ENCODE measurements at places on chromosomes 1 and 21.

GRCh38 chr1:203034422-203035110 lies 8.3 kb downstream of the PPFIA4 start:
- no peak for DNase-seq

DNA sequence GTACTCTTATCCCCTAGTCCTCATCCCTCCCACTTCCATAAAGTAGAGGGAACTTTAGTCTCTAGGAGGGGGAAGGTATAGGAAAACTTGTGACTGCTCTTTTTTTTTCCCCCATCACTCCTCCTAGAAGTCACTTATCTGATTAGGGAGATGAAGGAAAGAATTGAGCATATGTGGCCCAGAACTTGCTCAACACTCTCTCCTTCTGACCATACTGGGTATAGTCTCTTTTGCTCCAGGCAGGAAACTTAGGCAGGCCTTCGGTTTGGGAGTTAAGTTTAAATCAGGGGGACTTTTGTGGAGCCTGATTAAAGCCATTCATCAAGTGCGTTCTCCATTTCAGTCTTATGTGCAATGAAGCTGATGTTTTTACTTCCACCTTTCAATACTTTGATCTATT lies 5.8 kb downstream of the UBE2U start:
- DNase-seq: no peak

DNA sequence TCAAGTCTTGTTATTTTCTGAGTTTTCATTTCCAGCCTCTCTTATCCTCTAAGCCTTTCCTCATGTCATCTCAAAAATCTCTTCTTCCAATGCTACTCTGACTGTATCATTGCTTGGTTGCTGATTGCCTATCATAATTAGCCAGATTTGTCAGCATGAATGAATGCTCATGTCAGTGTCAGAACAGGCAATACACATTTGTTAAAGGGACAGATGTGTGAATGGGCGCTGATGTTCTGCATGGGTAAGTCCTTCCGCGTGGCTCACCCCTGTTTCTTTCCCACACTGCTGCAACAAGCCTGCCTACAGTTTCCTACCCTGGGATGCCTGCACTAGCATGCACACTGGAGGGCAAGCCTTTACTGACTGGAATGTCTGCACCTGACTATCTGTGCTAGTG lies 100.6 kb downstream of the RHOU start:
- DNase-seq: no peak

- DNase-seq: no peak
These were observed 9.5 kb downstream of the FCER1A start for GRCh38 chr1:159311679-159312078.

DNA sequence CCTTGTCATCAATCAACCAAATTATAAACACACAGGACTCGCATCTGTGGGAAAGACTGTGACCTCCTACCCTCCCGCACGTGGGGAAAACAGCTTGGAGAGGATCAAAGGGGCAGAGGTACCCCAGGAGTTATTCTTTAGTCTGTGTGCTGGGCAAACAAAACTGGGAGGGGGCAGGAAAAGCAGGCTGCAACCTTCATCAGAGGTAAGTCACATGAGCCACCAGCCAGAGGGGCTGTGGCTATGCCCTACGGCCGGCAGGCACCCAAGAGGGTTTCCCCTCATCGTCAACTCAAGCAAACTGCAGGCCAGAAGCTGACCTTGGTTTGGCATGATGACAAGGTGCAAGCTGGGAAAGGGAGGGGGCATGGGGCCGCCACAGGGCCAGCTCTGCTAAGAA lies 12.5 kb downstream of the SMIM12 start:
- DNase-seq: no peak

DNA sequence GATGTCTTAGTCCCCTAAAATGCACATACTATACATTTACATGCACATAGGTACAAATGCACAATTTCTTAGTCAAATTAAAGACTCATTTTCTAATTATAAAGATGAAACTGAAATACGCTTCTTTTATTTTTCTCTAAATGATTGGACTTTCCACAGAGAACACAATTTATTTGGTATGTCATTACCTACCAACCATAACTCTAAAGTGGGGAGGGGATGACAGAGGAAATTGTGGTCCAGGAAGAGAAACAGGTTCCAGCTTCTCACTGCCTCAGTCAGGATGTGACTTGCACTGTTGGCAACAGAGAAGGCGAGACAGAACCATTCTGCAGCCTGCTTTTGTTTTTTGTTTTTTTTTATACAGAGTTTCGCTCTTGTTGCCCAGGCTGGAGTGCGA lies 1189.2 kb downstream of the PLA2G4A start:
- DNase-seq: no peak

DNA sequence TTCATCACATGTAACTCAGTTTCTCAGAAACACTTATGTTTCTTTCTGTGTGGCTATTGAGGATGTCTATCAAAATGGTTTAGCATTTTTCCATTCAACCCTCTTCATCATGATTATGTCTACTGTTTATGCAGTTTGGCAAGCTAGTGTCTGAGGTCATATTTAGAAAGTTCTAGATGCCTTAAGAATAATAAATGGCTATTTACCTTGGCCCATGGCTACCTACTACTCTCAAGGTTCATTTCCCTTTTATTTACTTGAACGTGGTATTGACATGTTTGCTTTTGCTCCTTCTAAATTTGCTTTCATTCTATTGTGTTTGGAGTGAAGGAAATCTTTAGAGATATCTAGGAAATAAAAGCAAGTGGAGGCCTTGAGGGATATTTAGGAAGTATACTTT lies 193.7 kb upstream of the OLFM3 start:
- no peak for DNase-seq

DNA sequence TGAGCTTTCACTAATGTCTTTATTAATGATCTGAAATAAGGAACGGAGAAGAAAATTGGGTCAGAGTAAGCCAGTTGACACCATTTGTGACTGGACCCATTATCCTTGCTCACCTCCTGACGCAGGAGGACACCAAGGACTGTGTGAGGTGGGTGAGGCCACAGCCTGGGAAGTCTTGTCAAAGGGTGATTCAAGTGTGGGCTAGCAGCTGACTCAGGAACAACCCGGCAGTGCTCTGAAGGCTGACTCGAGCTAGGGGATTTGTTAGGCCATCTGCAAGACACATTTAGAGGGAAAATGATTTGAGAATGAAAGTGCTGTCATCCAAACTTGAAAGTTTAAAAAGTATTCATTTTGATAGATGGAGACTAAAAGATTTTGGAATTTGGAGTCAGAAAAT lies 21.2 kb downstream of the PRRX1 start:
- DNase-seq: peak; percentile 62

GRCh38 chr1:236149696-236150228 lies 7.4 kb downstream of the GPR137B start:
- DNase-seq: no peak

DNA sequence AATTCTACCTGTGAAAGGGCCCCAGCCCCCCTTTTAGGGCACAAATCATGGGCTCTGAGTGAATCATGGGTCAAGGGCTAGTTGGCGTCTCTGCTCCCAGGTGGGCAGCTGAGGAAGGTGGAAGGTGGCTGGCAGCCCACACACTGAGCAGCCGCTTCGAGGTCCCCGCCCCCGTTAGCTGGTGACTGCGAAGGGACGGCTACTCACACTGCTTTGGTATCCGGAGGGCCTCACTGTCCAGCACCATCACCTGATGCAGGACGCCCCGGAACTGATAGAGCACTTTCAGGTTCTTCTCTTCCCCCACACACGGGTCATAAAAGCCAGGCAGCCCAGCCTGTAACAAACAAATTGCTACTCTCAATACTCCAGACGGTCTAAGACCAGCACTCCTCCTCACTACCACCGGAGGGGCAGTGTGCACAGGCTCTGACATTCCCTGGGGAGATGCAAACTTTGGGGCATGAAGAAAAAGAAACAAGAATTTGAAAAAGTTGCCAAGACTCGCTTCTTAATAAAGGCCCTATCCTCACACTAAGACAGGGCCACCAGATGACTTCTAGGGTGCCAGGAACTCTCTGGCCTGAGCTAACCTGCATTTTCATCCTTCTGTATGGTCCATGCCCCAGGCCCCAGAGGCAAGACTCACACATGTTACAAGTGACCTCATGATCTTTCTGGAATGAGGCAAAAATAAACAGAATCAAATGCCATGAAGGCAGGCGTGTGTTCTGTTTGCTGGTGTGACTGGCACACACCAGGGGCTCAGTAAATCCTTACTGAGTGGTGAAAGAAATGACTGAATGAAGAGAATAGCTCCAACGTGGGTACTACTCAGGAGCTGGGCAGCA lies 11.5 kb downstream of the THAP3 start:
- DNase-seq: no peak

DNA sequence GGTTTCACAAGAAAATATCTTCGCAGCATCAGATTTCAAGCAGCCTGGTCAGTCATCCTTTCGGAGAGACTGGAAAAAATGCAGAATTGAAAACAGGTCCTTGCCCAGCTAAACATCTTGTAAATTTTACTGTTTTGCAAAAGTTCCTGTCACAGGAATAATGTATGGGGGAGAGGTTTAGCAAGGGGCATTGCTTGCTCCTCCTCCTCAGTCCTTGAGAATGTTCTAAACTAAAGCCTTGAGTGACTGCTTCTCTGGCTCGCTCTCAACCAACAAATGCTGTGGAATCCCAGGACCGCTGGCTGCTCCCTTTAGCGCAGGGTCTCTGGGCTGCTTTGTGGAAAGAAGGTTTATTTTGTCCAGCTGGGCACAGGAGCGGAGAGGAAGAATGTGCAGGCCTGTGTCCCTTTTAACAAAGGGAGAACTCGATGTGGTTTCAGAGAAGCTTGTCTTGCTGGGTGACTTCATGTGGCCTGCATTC lies 33.6 kb upstream of the FHAD1 start:
- DNase-seq: peak; percentile 11

GRCh38 chr1:44267438-44267837 lies 54.2 kb downstream of the DMAP1 start:
- no peak for DNase-seq

DNA sequence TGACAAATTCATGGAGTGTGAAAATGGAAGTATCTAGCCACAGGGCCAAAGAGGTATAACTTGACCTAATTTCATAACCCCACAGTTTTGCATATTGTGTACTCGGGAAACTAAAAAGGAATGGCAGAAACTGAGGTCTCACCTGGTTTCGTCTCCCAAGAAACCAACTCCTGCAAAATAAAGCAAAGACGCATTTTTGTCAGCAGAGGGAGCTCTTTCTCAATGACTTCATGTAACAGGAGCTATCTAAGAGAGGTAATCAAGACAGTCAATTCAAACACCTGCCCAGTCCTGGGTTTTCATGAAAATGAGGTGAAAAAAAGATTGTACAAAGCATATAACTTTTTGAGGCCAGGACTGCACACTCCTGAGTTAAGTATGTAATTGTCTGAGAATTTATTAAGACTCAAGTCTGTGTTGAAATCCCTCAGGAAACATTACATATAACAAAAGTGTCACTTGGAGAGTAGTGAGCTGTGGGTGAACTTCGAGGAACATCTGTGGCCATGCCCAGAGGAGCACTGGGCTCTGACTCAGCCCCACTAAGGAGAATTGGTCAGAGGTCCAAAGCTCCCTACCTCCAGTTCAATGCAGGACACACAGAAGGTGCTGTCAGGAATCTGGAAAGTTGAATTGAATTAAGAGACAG lies 17.6 kb downstream of the FCRL4 start:
- DNase-seq: peak; percentile 6

- no peak for DNase-seq
These were observed 33.9 kb upstream of the PUM1 start for GRCh38 chr1:31099293-31100032.

DNA sequence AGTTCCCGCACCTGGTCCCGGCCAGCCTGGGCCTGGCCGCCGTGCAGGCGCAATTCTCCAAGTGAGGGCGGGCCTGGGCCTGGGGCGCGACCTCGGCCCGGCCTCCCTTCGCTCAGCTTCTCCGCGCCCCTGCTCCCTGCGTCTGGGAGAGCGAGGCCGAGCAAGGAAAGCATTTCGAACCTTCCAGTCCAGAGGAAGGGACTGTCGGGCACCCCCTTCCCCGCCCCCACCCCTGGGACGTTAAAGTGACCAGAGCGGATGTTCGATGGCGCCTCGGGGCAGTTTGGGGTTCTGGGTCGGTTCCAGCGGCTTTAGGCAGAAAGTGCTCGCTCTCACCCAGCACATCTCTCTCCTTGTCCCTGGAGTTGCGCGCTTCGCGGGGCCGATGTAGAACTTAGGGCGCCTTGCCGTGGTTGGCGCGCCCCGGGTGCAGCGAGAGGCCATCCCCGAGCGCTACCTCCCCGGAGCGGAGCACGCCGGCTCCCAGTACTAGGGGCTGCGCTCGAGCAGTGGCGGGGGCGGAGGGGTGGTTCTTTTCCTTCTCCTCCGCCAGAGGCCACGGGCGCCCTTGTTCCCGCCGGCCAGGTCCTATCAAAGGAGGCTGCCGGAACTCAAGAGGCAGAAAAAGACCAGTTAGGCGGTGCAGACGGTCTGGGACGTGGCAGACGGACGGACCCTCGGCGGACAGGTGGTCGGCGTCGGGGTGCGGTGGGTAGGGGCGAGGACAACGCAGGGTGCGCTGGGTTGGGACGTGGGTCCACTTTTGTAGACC lies 1.2 kb downstream of the OLIG1 start:
- no peak for DNase-seq

DNA sequence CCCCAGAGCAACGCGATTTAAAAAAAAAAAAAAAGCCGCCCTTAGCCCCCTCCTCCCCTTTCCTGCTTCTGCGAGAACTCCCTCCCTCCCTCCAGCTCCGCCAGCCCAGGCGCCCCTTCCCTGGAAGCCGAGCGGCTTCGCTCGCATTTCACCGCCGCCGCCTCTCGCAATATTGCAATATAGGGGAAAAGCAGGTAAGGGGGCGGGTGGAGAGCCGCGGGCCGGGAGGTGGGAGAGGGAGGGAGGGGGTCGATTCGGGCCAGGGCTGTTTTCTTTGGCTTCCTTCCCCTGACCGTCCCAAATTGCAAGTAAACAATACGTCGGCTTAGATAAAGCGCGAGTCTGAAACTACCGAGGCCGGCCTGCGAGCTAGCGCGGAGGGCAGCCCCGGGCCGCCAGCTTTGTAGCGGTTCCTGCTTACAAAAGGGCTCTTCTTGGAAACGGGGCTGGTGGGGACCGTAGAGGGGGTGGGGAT lies 408 bp downstream of the LMO4 start:
- no peak for DNase-seq

- DNase-seq: no peak
These were observed 367.9 kb upstream of the RUNX1 start for GRCh38 chr21:35416866-35417489.

GRCh38 chr1:72623299-72623708 lies 341.0 kb upstream of the NEGR1 start:
- peak; percentile 20 for DNase-seq

DNA sequence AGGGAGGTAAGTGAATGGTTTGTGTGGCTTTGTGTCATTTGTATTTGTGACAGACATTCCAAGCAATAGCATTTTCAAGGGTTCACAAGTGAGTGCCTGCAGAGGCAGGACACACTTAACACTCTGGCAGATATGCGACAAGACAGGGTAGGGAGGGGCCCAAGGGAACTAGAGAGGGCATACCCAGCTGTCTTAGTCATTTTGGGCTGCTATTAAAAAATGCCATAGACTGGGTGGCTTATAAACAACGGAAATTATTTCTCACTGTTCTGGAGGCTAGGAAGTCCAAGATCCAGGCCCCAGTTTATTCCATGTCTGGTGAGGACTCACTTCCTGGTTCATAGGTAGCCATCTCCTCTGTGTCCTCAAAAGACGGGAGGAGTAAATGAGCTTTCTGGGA lies 137.4 kb downstream of the FGGY start:
- peak; percentile 70 for DNase-seq

- peak; percentile 86 for DNase-seq
These were observed 81.3 kb upstream of the KAZN start for GRCh38 chr1:14516974-14517840.

Data from GM04503 (cell line).